ENCODE measurements at places on chromosomes 12 and 14.
A peak's percentile ranks its signal among the peaks of the same experiment; 100 is the strongest.

GRCh38 chr12:31959701-31960391 is 631 bp downstream of the RESF1 start:
- peak; percentile 73 for DNase-seq

DNA sequence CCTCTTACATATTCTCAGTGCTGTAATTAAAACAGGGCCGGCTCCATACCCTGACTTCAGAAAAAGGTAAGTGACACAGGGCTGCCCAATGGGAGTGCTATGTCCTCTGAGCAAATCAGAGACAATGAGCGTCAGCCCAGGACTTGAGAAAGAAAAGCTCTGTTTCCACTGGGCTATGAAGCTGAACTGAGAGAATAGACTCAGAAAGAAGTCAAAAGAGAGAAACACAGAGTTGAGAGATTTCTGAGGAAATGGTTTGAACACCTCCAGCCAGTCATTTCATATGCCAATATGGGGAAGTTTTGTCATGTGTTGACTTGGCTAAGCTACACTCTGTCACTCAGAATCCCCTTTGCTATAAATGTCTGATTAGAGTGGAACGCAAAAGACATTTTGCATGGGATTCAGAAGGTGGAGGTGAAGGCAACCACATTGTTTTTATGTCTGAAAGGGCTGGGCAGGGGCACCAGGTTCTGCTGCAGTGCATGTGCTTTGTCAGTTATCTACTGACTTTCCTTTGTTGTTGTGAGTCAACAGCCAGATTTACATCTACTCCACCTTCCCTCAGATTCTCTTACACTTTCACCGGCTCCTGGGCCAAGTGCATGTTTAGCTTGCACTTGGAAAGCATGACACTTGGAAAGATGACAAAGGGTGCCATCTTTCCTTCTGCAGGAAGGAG is 313.3 kb downstream of the DUSP6 start:
- no peak for DNase-seq

- no peak for DNase-seq
Observed at GRCh38 chr12:130049666-130050065, 112.6 kb upstream of the FZD10 start.

- no peak for DNase-seq
Observed at GRCh38 chr12:122094735-122095631, 16.4 kb downstream of the MLXIP start.

DNA sequence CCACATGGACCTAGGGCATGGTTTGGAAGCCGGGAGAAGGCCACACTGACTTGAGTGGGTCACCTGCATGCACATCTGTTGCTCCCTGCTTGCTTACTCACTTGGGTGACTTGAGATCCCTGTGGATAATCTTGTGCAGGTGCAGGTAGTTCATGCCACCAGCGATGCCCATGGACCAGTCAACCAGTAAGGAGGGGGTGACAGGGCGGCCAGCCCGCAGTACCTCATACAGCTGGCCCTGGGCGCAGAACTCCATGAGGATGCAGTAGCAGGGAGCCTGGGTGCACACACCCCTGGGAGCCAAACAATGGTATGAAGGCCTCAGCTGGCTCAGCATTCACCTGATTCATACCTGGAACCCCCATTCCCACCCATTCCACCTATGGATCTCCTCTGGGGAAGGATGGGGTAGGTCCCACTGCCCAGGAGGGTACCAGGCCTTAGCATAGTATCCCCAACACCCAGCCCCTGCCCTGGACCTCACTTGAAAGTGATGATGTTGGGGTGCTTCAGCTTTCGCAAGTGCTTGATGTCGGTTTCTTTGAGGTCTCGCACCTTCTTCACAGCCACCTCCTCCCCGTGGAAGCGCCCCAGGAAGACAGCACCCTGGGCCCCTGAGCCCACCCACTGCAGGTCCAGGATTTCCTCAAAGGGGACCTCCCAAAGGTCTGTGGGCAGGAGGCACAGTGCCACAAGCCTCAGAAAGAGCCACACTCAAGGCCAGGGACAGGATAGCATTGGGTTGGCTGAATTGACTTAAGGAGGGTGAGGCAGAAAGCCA is 13.1 kb downstream of the MAP3K12 start:
- DNase-seq: no peak

GRCh38 chr12:116524964-116525379 is 34.2 kb upstream of the MAP1LC3B2 start:
- DNase-seq: no peak

GRCh38 chr12:31900271-31900670 is 58.9 kb upstream of the RESF1 start:
- DNase-seq: no peak

DNA sequence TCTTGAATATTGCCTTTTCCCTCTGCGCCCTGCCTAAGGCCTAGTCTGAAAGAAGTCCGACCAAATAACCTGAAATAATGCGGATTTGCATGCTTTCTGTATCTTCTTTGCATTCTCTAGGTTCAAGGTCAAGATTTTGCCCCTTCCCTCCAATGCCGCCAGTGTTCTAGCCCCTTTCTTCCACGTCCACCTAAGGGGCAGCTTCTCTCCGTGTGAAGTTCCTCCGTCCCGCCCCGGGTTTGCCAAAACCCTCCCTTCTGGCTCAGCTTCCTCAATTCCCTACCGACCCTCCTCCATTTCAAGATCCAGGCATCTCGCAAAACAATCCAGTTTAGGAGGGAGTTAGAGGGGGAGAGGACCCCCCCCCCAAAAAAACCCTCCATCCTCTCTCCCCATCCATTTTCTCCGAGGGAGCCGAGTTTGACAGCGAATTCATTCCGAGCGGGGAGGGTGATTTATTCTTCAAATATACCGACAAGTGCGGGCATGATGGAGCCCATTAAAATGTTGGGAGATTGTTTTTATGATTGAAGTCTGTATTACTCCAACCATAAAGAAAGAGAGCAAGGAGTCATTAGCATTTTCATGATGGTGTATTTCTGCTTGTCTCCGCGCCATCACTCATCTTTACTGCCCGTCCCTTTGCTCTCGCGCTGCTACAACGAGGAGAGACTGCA is 20.9 kb upstream of the ATP5MC2 start:
- no peak for DNase-seq

DNA sequence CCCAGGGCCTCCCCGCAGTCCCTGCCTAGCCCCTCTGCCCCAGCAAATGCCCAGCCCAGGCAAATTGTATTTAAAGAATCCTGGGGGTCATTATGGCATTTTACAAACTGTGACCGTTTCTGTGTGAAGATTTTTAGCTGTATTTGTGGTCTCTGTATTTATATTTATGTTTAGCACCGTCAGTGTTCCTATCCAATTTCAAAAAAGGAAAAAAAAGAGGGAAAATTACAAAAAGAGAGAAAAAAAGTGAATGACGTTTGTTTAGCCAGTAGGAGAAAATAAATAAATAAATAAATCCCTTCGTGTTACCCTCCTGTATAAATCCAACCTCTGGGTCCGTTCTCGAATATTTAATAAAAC is 2.2 kb downstream of the HOXC6 start:
- DNase-seq: no peak

DNA sequence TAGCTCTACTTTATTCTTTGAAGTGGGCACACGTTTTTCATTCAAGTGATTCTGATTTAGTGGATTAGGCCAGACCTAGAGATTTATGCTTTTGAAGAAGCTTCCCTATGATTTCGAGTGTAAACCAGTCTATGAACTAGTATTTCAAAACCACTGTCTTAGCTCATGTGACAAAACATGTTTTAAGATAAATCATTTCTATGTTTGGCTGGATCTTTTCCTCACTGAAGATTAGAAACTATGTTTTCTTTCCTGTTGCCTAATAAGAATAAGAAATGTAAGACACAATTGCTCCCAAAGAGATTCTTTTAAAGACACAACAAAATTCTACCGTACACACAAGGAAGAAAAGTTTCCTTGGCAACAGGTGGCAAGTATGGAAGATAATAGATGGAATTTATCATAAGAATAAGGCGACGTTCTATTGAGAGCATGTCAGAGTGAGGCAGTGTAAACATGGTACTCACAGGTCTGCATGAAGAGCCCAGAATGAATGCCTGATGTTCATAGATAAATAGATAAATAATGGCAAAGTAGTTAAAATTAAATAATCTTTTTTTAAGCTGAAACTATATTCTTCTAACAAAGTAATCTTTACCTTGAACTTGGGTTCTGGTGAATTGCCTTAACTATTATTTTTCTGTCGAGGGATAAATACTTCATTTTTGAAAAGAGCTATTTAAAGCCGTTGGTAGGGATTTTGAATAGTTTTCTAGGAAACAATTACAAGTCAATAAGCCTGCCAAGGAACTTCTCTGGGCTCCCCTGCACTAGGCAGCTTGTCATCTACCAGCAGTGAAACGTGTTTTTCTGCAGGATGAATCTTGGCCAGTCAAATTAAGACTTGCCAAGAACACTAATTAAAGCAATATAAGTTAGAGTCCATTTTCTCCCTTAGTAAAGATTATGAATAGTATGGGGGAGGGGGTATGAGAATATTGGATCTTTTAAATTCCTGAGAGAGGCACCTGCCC is 34.1 kb upstream of the C12orf75 start:
- DNase-seq: no peak

DNA sequence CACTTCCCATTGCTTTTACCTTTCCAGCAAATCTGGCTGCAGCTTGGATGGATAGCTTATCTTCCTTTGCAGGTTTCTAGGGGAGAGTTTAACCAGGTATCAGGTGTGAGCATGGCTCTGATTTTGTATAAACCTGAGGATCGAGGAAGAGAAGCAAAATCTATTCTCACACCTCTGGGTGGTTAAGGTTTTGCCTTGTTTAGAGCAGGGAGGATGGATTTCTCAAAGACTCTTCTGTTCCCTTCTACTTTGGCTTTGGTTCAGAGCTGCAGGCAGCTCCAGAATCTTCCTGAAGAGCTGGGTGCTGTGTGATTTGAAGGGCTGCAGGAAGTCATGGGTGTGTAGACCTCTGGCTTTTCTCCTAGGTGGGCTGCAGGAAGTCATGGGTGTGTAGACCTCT is 1.7 kb downstream of the JDP2 start:
- DNase-seq: no peak

DNA sequence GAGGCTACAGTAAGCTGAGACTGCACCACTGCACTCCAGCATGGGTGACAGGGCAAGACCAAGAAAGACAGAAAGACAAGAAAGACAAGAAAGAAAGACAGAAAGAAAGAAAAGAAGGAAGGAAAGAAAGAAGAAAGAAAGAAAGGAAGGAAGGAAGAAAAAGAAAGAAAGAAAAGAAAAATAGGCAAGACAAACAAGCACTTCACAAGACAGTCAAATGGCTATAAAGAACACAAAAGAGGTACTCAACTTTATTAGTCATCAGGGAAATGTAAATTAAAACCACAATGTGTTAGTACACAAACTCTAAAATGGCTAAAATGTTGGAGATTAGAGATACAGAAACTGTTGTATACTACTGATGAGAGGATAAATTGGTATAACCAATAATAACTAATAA is 6.6 kb downstream of the ATXN3 start:
- no peak for DNase-seq

GRCh38 chr12:131044760-131045381 is 91.2 kb downstream of the ADGRD1 start:
- no peak for DNase-seq

DNA sequence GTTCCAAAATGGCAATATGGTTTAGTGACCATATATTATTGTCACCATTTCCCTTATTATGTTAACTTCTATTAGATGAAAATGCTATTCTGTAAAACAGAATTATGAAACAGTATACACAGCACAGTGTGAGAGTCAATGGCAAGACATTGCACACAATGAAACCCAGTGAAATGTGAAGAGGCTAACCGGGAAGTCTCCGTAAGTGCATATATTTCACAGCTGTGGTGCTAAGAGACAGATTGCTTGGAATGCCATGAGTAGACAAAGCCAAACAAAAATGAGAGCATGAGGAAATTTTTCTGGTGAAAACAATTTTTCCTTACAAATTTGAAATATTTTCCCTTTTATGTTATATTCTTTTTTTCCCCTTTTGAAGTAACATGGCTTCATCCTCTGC is 49.4 kb downstream of the DYRK2 start:
- no peak for DNase-seq

DNA sequence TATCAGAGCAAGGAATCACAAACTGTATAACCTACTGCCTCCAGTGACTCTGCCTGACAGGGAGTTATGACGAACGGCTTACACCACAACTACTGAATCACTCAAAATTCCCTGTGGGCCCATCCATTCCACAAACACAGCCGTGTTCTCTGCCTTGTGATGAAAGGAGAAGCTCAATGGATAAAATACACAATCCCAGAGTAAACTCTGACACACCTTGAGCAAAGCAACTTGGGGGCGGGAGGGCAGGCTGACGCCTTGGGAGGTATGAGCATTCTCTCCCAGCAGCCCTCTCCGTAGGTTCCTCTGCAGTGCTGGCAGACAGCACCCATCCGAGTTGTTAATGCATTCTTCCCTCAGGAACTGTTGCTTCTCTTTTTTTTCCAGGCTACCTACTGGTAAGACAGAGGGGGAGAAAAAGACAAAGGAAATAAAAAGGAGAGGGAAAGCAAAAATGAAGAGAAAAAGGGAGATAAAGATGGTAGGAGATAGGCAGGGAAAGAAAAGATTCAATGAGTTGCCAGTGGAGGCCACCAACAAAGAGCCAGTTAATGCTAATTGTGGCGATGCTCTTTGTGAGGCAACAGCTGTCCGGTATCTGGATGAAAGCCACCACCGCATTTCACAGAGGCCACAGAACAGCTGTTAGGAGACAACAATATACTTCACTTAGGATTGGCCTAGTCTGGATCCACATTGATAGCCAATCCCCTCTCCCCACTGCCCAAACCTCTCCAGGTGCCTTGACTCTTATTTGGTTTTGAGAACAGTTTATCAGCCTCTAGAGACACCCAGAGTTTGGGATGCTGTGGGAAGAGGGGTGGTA is 4.7 kb upstream of the DIO2 start:
- DNase-seq: peak; percentile 0

DNA sequence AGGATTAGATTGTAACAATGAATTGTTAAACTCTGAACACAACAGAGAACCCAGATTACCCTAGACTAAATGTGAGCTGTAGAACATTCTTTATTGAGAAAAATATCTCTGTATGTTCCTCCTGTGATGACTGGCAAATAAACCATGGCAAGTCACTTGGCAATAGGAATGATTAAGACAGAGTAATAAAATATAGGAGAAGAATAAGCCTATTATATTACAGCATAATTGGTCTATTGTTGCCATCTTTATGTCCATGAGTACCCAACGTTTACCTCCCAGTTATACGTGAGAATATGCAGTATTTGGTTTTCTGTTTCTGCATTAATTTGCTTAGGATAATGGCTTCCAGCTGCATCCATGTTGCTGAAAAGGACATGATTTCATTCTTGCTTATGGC is 211.2 kb upstream of the AVPR1A start:
- no peak for DNase-seq

GRCh38 chr12:85329913-85330312 is 49.9 kb downstream of the ALX1 start:
- no peak for DNase-seq

DNA sequence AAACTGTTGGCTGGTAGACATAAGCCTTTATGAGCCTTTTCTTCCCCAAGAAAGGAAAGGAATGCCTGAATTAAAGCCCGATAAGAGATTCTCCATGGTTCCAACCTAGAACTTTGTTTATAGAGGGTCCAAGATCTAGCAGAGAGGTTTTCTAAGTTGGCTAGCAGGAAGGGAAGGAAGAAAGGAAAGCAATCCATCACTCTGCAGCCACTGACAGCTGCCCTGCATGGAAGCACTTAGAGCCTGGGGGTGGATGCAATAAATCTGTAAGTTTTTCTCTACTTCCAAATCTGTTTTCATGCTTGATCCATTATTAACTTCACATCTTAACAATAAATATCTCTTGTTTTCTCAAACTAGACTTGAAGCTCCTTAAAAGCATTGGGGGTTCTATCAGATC is 224.4 kb downstream of the KSR2 start:
- DNase-seq: no peak

GRCh38 chr12:65205886-65206285 is 36.5 kb downstream of the LEMD3 start:
- DNase-seq: no peak
